CD4-positive, alpha-beta T cell treated with Interleukin-12 subunit alpha and Interleukin-12 subunit beta, for 1 hour (primary cell): ENCODE measurements at places on chromosomes 6 and 20.
A peak's percentile ranks its signal among the peaks of the same experiment; 100 is the strongest.

DNA sequence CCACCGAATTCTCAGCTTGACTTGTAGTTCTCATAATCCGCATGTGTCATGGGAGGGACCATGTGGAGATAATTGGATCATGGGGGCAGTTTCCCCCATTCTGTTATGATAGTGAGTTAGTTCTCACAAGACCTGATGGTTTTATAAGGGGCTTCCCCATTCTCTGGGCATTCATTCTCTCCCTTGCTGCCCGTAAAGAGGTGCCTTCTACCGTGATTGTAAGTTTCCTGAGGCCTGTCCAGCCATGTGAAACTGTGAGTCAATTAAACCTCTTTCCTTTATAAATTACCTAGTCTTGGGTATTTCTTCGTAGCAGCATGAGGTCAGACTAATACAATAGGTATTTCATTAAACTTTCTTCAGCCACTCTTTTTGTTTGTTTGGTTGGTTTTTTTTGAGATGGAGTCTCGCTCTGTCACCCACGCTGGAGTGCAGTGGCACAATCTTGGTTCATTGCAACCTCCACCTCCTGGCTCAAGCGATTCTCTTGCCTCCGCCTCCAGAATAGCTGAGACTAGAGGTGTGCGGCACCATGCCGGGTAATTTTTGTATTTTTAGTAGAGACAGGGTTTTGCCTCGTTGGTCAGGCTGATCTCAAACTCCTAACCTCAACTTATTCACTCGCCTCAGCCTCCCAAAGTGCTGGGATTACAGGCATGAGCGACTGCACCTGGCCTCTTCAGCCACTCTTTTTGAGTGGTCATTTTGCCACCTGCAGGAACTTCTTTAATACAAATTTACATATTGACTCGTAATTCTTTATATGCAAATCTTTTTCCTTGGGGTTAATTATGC lies 36.3 kb downstream of the GSTA2 start:
- DNase-seq, result no peak

- DNase-seq, result no peak
Observed at GRCh38 chr20:16062661-16063581, 510.3 kb downstream of the KIF16B start.

DNA sequence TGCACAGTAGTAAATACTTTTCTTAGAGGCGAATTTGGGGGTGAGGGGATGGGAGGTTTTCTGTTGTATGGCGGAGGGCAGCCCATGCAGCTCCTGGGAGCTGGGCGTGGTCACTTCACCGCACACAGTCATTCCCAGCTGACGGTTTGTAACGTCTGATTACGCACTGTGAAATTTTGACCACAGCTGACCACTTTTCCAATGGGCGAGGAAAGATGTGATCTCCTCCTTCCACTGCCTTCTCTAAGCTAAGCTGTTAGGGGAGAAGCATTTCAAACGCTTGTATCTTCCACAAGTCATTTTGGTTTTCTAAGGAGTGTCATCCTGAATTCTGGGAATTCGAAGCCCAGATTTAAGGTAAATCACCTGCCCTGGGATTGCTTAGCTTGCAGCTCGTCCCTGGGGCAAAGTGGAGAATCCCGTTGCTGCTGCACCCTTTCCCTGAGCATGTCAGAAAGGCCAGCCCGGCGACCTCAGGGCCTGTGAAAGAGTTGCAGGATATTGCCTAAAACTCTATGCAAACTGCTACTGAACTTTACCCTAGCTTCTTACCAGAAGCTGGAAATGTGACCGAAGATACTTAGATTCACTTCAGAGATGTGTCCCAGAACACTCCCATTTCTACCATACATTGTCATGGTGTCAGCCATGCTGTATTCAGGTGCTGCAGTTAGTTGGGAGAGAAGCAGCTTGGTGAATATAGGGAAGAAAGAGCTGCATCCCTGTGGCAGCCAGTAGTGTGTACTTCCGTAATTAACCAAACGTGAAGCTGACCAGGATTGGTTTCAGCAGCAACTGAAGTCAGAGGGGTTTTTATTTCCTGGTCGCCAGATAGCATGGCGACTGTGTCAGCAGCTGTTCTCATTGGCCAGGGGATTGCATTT lies 58.9 kb downstream of the RREB1 start:
- DNase-seq, result no peak

DNA sequence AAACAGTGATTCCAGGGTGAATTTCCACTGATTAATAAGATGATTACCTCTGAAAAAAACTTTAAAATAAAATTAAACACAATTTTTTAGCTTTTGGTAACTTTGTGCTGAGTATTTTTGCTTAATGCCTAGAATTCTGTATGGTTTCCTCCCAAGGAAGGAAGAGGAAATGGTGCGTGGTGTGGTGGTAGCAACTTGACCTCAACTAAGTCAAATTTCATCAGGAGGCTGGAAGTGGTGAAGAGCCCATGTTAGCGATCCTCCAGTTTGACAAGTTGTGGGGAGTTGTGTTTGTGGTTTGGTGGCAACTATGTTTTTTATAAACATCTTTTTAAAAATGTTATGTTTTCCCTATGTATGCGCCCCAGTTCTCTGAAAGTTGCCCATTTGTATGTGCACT lies 5.0 kb upstream of the RTF2 start:
- DNase-seq, result peak; percentile 44

DNA sequence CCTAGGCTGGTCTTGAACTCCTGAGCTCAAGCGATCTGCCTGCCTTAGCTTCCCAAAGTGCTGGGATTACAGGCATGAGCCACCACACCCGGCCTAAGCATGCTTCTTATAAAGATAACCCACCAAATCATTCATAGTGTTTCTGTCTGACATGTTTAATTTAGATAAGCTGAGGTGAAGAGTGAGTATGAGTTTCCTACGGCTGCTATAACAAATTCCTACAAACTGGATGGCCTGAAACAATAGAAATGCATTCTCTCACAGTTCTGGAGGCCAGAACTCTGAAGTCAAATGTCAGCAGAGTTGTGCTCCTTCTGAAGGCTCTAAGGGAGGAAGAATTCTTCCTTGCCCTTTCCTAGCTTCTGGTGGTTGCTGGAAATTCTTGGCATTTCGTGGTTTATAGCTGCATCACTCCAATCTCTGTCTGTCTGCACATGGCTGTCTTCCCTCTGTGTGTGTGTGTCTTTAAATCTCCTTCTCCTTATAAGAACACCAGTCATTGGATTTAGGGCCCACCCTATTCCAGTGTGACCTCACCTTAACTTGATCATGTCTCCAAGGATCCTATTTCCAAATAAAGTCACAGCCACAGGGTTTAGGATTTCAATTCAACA lies 29.9 kb downstream of the MAPK13 start:
- no peak for DNase-seq
